ENCODE measurements at places on chromosomes 4 and X.

GRCh38 chrX:80489166-80489565, 68.9 kb downstream of the TENT5D start:
- DNase-seq, result no peak

DNA sequence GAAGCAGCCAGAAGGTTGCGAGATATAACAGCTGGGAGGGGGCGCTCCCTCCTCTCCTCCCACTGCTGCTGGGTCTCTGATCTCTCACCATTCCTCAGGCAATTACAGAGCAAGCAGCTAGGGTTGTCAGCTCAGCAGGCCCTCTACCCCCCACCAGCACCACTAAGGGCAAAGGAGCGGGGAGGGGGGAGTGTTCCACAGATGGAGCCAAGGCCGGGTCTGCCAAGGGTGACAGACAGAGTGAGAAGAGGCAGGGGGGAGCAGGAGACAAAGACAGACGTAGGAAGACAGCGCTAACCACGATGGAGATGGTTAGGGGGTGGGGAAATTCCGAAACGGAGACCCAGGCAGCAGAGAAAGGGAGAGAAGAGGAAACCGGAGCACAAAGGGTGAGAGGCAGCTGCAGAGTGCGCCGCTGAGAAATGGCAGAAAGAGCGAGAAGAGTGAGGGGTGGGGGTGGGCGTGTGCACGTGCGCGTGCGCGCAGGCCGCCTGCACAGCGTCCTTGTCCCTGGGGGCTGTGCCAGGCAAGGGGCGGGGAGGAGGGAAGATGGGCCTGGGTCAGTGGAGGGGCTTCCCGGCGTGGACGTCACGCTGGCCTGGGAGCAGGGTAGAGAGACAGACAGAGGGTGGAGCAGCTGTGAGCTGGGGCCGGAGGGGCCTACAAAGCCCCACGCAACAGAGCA, 6.9 kb downstream of the L1CAM start:
- DNase-seq, result no peak

DNA sequence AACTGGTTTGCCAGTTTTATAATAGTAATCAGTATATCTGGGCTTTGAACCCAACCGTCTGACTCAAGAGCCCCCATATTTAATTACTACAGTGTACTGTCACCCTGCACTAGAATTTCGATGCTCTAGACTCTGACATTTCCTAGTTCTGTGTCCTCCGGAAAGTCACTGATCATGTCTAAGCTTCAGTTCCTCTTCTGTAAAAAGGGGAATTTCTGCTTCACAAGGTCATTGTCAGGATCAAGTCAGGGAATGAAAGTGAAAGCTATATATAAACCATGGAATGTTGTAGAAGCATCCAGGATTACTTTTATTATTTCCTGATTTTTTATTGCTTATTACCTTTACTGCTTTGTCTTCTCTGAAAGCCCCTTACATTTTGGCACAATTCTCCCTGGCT, 4.0 kb upstream of the KCNIP4 start:
- no peak for DNase-seq

DNA sequence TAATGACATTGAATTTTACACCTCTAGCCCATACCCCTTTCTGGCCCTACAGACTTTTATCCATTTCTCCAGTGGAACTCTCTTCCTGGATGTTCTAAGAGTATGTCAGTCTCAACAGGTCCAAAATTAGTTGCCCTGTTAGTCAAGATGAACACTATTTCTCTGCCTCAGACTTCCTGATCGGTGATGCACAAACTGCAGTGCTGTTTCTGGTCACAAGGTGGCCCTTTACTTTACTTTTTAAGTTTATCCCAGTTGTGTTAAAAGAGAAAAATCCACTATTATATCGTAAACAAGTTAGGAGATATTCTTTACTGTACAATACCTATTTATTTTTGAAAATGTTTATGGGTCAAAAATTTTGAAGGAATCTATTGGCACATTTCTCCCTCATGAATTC, 13.1 kb downstream of the TCEAL7 start:
- DNase-seq, result no peak

- DNase-seq, result no peak
Observed at GRCh38 chr4:176525576-176525975, 205.8 kb downstream of the SPCS3 start.
